ENCODE measurements at places on chromosomes 5 and 9.

DNA sequence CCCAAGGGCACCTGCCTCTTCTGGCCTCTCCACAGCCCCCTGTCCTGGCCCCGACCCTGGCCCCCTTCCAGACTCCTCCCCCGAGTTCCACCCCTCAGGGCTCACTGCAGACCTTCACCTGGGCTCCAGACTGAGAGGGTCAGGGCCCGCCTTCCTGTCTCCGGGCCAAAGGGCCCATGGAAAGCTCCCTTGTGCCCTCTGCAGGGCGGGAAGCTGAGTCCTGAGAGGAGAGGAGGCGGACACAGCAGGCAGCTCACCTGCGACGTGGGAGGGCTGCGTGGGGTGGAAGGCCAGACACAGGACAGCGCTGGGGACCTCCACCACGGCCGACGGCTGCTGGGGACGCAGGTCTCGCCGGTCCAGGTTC lies 20.6 kb downstream of the DYNC2I2 start:
- DNase-seq, result no peak

GRCh38 chr5:135829681-135830383 lies 4.6 kb upstream of the SLC25A48 start:
- DNase-seq, result peak; percentile 30

GRCh38 chr5:173501922-173502321 lies 114.5 kb downstream of the BOD1 start:
- no peak for DNase-seq

- no peak for DNase-seq
Observed at GRCh38 chr9:121727295-121728020, 76.0 kb downstream of the DAB2IP start.

GRCh38 chr5:178222292-178222691 lies 10.3 kb downstream of the PHYKPL start:
- no peak for DNase-seq

- DNase-seq, result peak; percentile 29
Observed at GRCh38 chr5:149605998-149606724, 24.9 kb downstream of the ARHGEF37 start.

DNA sequence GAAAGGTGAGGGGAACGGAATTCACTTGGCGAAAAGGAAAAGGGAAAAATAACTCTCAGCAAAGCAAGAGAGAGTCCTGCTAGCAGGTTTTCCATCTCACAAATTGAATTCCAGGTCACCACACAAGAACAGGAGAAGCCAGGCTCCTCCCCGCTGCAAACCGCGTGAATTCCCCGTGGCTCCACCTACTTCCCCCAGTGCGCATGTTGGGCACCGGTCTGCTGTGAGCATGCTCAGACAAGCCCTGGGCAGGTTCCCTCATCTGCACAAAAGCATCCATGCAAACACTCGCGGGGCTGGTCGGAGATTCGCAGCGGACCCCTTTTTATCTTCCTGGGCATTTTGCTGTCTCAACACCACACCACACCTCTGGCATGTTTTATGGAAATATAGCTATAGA lies 58.5 kb upstream of the S1PR3 start:
- no peak for DNase-seq

- no peak for DNase-seq
Observed at GRCh38 chr5:147853372-147853987, 22.0 kb upstream of the SPINK1 start.

DNA sequence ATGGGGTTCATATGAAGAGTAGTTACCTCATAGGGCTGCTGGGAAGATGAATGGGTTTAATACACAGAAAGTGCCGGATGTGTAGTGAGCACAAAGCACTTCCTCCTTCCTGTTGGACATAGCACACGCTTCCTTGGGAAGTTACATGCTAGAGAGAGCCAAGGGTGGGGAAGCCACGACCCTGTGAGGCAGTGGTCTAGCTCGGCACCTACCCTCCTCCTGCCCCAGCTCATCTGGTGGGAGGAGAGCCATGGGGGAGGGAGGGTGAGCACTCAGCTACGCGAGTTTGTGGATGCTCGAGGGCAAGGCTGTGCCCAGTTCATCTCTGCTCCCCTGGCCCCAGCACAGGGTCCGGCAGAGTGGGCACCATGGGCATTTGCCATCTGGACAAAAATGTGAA lies 43.6 kb upstream of the NEK6 start:
- DNase-seq, result no peak

GRCh38 chr9:136304456-136304855 lies 562 bp upstream of the CCDC187 start:
- DNase-seq, result no peak

- DNase-seq, result no peak
Observed at GRCh38 chr9:88821033-88821745, 170.1 kb upstream of the S1PR3 start.

DNA sequence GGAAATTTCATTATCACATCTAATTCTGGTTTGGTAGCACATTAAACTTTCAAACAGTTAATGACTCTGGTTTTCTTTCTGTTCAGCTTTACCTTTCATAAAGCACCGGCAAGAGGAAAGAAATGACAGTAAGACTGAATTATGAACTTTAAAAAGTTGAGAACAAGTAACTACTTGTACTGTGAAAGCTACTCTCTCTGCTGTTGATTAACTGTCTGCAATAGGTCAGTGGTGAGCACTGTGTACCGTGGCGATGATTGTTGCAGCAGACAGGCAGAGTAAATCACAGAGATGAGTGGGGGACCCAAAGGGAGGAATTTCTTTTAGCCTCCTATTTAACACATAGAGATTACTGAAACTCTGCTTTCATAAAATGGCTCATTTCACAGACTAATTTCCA lies 74.0 kb upstream of the MEF2C start:
- no peak for DNase-seq

DNA sequence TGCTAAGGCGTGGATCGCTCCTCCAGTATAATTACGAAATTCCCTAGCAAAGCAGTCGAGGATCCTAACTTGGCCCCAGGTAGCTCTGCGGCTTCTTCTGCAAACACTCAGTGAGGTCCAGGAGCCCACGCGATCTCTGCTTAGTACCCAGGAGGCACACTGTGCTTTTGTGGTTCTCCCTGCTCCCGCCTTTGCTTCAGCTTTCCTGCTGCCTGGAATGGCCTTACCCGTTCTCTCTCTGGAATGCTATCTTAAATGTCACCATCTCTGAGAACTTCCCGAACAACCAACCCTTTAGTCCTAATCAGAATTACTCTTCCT lies 639 bp downstream of the INVS start:
- DNase-seq, result no peak
